ENCODE measurements at places on chromosomes 5 and 9.
A peak's percentile ranks its signal among the peaks of the same experiment; 100 is the strongest.

DNA sequence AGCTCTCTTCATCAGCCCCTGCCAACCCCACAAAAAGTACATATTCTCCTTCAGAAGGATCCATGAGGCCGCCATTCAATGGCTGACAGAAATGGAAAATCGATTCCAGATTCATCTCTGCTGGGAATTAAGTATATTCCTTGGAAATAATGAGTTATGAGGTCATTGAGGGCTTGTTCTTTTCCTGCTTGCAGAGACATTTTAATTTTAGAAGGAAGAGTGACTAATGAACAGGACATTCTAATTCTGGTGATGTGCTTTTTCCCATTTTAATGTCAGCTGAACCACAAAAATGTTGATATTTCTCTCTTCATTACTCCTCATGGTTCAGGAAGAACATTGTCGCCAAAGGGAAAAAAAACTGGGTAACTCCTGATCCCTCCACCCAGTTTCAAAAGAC is 314.0 kb downstream of the PIK3R1 start:
- no peak for DNase-seq

GRCh38 chr5:171840711-171841522 is 55.3 kb downstream of the SMIM23 start:
- no peak for DNase-seq

DNA sequence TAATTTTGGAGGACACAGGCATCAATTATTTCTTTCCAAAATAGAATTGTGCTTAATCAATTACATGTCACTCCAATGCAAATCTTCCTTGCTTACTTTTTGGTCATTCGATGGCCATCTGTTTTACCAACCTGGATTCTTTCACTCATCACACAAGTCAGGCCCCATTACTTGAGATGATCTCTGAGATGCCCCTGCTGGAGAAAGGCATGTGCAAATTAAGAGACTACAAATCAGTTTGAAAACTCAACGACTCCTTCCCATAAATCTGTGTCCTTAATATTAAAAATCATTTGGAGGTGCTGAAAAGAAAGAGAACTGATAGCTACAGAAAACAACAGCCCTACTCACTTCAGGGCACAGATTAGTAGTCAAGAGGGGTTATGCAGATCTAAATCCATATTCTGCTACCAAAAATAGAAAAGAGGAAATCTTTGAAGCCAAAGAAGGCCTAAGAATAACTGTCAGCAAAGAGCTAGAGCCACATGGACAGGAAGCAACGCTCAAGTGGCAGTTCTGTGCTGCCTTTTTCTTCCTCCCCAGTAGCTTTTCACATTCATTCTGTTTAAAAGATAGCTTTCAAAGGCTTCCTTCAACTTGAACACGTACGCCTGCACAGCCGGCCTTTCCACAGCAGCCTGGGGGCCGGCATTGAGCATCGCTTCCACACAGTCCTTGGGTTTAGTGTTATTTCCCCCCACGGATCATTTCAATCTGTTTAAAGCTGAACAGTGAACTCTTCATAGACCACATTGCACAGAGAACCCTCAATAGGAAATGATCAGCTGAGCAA is 79.3 kb upstream of the MAP3K1 start:
- no peak for DNase-seq

- DNase-seq, result no peak
Observed at GRCh38 chr5:167743695-167744464, 547.6 kb upstream of the WWC1 start.

GRCh38 chr5:173338380-173339015 is 10.3 kb upstream of the STC2 start:
- no peak for DNase-seq

DNA sequence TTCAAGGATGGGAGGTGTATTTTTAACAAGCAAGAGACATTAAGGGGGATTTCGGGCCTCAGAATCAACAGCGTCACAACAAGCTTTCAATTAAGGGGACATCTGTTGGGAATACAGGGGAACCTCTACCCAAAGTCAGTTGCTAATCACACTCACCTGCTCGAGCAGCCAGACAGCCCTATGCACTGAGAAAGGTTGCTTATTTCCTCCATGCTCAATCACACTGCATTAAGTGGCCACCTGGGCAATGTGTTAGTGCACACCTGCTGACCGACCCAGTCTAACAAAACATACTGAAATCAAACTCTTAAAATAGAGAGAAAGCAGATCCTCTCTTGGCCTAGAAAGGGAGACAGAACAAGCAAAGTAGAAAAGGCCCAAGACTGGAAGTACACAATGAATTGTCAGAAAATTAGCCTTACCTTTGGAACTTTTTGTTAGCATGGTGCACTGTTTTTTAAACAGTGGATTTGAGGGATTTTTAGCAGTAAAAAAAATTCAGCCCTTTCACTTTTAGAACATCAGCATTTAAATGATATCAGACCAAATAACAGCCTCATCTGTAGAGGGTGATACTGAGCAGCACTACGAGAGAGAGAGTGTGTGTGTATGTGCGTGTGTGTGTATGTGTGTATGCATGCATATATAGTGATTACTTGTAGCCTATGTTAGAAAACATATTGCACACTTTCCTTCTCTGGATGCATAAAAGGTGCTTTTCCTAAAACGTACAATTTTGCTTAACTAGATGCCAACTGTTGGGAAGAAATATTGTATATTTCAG is 1118.6 kb upstream of the DMAC1 start:
- no peak for DNase-seq

DNA sequence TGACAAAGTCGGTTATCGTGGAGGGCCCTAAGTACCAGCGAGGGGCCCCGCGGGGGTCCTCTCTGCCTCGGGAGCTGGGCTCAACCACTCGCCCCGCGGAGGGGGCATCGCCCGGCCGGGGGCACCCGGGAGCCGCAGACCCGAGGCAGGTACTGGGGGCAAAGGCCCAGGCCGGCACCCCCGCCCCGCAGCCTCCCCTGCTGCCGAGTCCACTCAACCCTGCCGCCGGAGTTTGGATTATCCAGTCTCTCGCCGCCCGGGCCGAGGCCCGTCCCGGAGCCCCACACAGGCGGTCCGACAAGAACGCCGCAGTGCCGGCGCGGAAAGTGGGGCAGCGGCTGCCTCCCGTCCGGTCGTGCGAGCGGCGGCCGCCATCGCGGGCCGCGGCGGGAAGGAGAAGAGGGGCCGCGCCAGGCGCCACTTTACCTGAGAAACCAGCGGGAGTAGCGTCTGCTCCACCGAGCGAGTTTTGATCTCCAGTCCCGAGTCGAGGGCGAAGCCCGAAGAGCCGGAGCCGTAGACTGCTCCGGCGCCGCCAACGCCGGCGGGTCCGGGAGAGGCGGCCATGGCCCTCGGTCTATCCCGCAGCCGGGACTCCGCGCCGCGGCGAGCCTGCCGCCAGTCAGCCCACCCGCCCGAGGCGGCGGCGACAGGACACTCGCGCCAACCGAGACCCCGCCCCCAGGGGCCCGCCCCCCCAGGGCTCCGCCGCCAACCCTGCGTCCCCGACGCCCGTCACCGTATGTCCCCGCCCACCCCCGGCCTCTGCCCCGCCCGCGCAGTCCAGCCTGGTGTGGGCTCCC is at the start of gene CTNNAL1:
CTNNAL1 (minus strand) TSS at position 624 of the 803 bp plus-strand sequence; CDS start at position 567, 57 bp downstream.
- peak; percentile 80 for DNase-seq

GRCh38 chr9:113355040-113355596 is 5.8 kb downstream of the BSPRY start:
- no peak for DNase-seq

DNA sequence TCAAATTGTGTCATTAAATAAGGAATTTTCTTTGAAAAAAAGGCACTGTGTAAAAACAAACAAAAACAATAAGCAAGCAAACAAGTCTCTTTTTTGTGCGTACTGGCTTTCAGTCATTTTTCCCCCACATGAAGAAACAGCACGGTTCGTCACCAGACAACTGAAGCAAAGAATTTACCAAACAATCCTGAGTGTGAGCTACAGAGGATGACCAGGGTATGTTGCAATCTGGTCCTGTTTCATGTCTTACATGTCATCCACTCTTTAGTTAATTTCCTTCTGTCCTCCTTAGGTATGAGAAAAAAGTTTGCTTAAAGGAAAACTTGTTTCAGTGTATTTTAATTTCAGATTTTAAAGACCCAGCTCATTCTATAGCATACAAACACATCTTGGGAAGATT is 1080.7 kb upstream of the NUDT12 start:
- no peak for DNase-seq

GRCh38 chr9:85137696-85138095 is 468.2 kb downstream of the NTRK2 start:
- DNase-seq, result no peak

All from stimulated activated CD4-positive, alpha-beta T cell treated with anti-CD3 and anti-CD28 coated beads, Interleukin-1b, Interleukin-23, amount 100 ng/mL, for 48 hours (primary cell).